ENCODE measurements at places on chromosomes 4 and X.

DNA sequence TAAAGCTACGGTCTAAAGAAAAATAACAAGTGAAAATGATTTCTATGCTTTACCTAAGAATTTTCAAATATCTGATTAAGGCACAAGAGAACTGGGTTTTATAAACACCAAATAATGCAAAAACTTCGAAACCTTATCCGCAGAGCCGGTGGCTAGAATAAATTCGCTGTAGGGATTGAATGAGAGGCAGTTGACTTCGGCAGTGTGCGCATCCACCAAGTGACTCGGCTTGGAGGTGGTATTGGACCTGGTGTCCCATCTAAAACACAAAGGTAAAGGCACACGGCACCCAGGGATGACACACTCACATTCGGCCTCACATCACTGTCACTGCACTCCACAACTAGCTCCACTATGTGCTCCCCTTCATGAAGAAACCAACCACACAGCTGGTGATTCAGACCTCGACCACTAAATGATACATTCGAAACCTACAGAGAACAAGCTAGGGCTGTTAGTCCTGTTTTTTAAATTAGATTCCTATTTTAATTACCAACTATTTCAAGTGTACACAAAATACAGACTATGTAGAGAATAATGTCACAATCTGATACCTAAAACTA is 17.5 kb downstream of the RBBP7 start:
- no peak for DNase-seq

DNA sequence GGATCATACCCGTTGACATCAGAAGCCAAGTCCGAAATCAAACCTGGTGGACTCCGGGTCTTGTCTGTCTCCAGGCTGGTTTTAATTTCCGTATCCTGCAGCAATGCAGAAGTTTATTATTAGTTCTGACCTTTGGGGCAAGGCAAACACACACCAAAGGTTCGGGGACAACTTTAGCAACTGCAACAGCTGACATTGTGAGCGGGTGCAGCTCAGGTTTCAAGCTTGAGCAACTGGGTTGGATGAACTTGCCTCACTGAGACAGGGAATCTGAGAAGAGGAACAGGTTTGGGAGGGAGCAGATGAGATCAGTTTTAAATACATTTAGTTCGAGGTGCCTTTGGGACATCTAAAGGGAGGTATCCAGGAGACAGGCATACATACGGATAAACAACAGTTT is 110.7 kb downstream of the GNL3L start:
- peak; percentile 2 for DNase-seq

GRCh38 chr4:6802025-6802424 is 19.5 kb downstream of the KIAA0232 start:
- DNase-seq: no peak

DNA sequence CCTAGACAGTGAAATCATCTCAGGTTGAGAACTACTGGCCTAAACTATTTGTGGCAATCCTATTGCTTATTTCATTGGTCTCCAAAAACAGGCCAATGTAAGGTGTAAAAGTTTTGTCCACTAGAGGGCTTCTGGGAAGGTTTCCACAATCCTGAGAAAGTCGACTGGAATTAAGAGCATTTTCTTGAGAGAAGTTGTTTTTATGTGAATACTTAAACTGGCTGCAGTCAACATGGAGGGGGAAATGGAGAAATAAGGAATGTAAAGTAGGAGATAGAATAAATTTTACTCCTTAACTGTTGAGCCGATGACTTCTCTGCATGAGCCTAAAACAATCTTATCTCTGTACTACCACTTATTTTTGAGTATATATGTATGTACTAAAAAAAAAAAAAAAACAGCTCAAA is 11.0 kb upstream of the EIF4E start:
- peak; percentile 41 for DNase-seq

- no peak for DNase-seq
Measured at GRCh38 chrX:108055546-108055945, 10.7 kb downstream of the VSIG1 start.

GRCh38 chr4:137156807-137157206 is 375.5 kb downstream of the PCDH18 start:
- no peak for DNase-seq

- DNase-seq: no peak
Measured at GRCh38 chrX:81925812-81926211, 723.9 kb downstream of the SH3BGRL start.

GRCh38 chr4:51907006-51907669 is 64.2 kb downstream of the DCUN1D4 start:
- DNase-seq: no peak

DNA sequence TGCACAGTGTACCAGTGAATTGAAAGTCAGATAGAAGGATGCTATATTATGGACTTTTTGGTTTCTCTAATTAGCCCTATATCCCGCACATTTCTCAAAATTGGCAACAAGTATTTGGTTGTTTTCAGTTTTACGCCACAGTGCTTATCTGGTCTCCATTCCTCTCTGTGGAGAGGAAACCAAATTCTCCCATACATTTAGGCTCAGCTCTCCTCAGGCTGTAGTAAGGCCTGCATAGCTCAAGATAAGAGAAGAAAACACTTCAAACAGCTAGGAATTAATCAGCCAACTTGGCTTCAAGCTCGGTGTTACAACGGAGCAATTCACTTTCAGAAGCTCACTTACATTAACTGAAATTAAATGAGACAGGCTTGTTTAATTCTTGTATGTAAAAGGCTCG is 263.2 kb downstream of the PDHA2 start:
- no peak for DNase-seq

GRCh38 chrX:111634823-111635729 is 45.9 kb upstream of the ALG13 start:
- DNase-seq: no peak

- no peak for DNase-seq
Measured at GRCh38 chr4:11710453-11711093, 281.9 kb upstream of the HS3ST1 start.

DNA sequence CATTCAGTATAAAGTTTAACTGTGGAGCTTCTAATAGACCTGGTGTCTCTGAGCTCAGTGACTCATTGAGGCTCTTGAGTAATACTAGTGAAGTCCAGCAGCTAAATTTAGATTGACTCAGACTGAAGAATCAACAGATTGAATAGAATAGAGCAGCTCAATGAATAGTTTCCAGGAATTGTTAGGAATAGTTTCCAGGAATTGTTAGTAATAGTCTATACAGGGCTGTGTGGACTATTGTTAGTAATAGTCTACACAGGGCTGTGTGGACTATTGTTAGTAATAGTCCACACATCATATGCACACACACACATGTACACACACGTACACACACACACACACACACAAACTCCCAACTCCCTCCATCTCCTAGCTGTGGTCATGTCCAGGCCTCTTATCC is 3.0 kb downstream of the GIMD1 start:
- peak; percentile 36 for DNase-seq

Data from large intestine (tissue), 12 donors.